Vagina (tissue), 2 donors: ENCODE measurements at places on chromosomes 11 and 22.

GRCh38 chr11:62269654-62270278, at the start of gene SCGB2A2:
Gene SCGB2A2, plus strand, starts transcription at chr11:62270158. Its CDS starts 59 bp downstream, at chr11:62270217.
- DNase-seq, result no peak

DNA sequence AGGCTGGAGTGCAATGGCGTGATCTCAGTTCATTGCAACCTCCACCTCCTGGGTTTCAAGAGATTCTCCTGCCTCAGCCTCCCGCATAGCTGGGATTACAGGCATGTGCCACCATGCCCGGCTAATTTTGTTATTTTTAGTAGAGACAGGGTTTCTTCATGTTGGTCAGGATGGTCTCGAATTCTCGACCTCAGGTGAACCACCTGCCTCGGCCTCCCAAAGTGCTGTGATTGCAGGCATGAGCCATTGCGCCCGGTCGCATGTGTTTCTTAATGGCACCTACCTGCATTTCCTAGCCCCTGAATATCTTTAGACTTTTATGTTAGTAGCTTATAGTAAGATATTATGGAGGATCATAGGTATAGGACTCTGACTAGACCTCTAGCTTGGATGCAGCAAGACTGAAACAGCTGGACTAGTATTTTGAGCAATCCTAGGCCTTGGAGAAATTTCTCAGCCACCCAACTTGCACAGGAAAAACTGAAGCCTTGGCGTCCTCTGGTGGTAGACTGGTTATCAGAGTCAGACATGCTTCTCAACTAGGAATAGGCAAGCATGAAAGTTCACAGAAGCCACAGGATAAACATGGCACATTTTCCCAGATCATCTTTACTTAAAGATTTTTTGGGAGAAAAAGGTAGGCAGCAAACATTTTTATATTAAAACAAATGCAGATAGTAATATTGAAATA, 22.7 kb upstream of the C1QTNF4 start:
- no peak for DNase-seq

- no peak for DNase-seq
Measured at GRCh38 chr22:41683616-41684015, 5.1 kb downstream of the SNU13 start.

DNA sequence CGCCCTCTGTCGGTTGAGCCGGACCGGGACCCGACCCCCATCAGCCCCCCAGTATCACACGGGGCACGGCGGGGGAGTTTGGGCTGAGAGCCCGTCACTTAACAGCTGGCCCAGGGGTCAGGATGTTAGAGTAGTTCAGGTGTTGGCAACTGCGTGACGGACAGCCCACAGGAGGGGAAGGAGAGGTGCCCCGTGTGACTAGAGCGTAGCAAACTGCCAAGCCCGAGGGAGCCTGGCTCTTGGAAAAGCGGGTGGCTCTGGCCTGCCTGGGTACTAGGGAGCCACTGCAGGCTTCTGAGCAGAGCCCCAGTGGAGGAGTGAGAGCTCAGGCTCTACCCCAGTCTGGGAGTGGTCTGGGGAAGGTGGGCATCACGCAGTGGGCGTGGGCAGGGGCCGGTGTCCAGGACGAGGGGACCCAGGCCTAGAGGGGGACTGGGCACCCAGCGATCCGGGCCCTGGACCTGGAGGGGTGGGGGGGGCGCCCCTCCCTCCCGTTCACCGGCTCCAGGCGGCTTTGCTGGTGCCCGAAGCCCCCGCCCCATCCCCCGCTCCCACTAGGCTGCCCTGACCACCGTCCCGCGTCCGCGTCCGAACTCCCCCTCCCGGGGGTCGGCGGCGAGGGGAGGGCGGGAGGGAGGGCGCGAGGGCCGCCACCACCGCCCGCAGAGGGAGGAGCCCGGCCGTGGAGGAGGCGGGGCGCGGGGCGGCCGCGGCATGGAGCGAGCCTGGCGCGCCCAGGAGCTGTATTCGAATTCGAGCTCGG, 24.4 kb downstream of the SHANK3 start:
- no peak for DNase-seq

- DNase-seq, result no peak
Measured at GRCh38 chr11:8342821-8343681, 79.4 kb upstream of the LMO1 start.

- no peak for DNase-seq
Measured at GRCh38 chr22:50171965-50172421, 1.5 kb downstream of the PANX2 start.

- DNase-seq, result no peak
Measured at GRCh38 chr11:60777572-60777971, 7.6 kb upstream of the MS4A10 start.

DNA sequence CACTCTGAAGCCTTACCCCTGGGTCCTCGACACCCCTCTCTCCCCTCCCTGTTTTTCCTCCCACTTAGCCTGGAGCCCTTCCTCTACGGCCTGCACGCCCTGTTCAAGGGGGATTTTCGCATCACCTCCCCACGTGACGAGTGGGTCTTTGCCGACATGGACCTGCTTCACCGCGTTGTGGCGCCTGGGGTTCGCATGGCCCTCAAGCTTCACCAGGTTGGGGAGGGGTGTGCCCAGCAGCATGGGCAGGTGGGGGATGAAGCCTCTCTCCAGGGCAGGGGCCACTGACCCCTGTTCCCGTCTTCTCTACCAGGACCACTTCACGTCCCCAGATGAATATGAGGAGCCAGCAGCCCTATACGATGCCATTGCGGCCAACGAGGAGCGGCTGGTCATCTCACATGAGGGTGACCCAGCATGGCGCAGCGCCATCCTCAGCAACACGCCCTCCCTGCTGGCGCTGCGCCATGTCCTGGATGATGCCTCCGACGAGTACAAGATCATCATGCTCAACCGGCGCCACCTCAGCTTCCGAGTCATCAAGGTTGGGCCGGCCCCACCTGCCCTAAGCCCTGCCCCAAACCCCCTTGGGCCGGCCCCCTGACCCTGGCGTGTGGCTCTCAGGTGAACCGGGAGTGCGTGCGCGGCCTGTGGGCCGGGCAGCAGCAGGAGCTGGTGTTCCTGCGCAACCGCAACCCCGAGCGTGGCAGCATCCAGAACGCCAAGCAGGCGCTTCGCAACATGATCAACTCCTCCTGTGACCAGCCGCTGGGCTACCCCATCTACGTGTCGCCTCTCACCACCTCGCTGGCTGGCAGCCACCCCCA, 2.8 kb upstream of the SIPA1 start:
- no peak for DNase-seq

- no peak for DNase-seq
Measured at GRCh38 chr11:114081641-114082414, 22.3 kb downstream of the ZBTB16 start.

DNA sequence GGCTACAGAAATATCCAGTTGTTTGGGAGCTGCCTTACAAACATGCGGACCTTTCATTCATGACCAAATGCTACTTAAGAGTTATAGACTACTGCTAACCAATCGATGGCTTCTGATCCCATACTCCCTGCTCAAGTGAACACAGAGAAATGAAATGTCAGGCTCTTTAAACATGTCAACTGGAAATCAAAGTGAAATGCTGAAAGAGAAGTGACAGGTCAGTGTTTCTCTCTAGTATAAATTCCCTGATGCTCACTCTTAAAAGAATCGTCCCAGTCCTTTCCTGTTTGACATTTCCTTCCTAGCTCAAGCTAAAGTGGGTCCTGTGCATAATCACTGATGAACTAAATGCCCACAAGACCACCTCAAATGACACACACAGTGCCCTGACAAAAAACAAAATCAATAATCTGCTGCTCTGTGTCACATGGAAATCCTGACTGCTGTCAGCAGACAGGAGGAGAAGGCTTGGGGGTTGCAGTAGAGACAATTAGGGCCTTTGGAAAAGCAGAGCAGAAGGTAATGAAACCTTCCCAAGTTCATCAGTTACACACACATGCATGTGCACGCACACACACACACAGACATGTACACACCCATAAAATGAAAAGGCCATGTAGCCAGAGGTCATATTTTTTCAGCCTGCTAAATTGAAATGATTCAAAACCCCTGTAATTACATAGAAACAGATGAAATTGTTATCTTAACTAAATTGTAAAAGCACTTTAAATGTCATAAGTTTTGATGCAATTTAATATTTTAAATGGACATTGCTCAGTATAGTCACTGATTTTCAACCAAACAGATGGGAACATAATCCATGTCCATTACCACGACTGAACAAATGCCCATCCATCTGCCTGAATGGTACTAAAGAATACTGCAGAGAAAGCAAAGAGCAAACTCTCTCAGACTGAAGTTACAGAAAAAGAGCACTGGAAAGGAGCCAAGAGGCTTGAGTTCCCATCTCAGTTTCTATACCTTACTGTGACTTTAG, 330.7 kb downstream of the TTC28 start:
- no peak for DNase-seq

DNA sequence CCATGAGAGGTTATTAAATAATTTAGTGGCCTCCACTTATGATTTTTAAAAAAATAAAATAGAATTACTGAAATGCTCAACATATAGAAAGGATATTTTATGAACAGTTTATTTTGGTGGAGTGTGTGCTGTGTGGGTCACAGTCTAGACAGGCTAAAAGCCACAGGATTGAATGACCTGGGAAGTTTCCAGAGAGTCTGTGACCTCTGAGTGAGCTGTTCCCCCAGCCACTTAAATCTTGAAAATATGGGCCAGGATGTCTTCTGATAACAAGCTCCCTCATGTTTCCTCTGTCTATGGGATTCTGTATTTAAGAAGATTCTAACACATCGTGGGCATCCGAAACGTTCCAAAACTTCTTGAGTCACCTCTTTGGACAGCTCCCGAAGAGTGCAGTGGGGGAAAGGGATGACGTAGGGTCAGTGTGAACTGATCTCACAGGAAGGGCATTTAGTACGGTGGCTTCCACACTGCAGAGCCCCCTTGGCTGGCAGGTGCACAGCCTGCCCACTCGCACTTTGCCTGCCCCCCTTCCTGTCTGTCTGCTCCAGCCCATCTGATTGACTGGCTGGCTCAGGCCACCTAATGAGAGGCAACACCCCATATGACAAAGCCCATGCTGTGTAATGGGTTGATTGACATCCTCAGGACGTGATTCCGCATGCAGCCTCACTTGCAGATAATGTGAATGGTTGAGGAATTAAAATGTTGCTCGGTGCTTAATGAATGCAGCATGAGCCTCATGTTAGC, 97.4 kb downstream of the NTM start:
- DNase-seq, result no peak

GRCh38 chr11:68582416-68583040, 101.8 kb upstream of the GAL start:
- DNase-seq, result no peak

DNA sequence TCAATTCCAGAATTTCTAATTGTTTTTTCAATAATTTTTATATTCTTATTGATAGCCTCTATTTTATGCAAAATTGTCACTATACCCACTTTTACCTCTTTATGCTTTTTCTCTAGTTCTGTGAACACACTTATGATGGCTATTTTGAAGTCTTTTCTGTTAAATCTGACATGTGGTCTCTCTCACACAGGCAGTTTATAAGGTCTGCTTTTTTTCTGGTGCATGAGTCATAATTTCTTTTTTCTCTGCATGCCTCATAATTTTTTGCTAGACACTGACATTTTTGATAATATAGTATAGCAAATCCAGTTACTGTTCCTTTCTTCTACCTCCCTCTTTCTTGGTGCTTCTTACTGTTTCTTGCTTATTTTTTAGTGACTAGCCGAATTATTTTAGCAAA, 36.0 kb downstream of the ZBTB44 start:
- no peak for DNase-seq
